ENCODE measurements at places on chromosomes 12 and 14.

DNA sequence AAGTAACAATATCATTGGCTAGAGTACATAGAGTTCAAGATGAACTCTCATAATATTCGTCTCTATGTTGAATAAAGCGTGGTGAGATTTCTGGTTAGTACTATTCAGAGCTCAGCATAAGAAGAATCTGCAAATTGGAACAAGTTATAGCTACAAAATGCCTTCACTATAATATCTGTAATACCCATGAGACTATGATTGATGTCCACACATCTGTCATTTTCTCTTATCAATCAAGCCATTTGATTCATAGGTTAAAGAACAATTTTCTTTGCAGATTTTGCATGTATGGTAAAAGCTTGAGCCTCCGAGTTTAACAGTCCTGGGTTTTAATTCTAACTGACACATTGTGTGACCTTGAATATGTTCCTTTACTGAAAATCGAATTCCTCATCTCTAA is 1.4 kb downstream of the SOCS4 start:
- DNase-seq, result no peak

DNA sequence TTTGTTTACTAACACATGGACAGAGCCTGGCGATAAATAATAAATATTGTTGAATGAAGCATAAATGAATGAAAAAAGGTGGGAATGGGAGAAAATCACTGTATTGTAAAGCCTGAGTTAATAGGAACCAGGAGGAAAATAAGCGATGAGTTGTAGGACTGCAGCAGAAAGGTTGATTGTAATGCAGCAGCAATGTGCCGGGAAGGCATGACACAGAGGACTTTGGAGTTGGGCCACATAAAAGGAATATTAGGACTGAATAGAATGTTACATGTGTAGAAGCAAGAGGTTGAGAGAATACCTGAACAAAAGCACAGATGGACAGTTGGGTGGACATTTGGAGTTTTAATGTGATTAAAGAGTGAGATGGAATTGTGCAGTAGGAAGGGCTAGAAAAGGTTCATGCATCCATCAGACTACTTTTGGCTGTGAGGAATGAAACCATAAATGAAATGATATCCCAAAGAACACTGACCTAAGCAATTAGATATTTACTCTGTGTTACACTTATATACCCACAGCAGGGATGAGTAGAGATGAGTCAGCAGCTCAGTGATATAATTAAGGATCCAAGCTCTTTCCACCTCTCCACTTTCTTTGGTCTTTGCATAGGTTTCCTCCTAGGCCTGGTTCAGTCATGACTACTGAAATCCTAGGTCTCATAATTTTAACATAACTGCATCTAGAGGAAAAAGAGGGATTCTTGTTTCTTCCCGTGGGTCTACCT is 55.4 kb downstream of the CCER1 start:
- no peak for DNase-seq

DNA sequence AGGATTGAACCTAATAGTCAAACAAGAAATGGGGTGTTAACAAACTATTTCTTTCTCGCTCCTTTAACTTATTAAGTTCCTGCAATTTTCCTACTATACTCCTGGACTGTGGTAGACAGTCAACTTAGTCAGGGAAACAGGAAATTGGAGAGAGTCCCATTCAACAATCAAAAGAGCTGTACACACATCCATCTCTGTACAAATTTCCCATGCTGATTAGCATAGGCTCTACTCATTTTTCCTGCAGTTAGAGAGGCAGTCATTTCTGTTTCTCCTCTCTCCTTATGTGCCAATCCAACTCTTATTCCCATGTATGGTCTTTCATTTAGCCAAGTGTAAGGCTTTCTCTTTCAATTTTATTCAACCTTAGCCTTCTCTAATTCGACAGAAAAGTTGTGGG is 1168.5 kb upstream of the FLRT2 start:
- DNase-seq, result no peak

- DNase-seq, result no peak
Measured at GRCh38 chr14:22900081-22900799, 17.2 kb downstream of the REM2 start.

GRCh38 chr14:23353433-23353780 is 720 bp upstream of the SLC22A17 start:
- no peak for DNase-seq

DNA sequence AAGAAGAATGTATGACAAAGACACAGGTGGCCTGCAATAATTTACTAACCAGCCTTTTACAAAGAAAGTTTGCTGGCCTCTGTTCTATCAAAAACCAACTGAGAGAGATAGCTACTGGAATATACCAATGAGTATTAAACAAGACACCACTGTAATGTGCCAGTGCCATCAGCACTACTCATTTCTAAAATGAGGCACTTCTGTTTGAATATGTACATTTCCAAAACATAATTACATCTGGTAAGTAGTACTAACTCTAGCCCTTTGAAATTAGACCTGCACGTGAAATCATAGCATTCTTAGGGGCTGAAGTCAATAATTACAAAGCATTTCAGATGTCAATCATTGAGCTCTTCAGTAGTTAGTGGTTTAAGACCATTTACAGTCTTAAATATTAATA is 6.9 kb upstream of the SYCP3 start:
- no peak for DNase-seq

DNA sequence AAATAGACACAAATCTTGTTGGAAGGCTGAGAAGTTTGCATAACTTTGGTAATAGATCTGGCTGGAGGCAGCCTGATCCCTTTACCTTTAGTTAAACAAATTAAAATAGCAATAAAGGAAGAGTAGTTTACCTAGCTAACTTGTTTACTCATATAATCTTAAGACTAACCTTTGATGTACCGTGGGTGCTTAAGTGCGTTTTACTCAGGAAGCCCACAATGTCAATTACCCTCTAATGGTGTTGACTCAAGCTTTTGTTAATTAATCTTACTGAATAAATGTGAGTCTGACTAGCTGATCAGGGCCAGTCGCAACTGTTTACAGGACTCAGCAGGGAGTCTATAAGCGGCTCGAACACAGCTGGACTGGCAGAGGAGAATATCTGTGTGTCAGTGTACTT is 51.5 kb downstream of the FAR2 start:
- no peak for DNase-seq

DNA sequence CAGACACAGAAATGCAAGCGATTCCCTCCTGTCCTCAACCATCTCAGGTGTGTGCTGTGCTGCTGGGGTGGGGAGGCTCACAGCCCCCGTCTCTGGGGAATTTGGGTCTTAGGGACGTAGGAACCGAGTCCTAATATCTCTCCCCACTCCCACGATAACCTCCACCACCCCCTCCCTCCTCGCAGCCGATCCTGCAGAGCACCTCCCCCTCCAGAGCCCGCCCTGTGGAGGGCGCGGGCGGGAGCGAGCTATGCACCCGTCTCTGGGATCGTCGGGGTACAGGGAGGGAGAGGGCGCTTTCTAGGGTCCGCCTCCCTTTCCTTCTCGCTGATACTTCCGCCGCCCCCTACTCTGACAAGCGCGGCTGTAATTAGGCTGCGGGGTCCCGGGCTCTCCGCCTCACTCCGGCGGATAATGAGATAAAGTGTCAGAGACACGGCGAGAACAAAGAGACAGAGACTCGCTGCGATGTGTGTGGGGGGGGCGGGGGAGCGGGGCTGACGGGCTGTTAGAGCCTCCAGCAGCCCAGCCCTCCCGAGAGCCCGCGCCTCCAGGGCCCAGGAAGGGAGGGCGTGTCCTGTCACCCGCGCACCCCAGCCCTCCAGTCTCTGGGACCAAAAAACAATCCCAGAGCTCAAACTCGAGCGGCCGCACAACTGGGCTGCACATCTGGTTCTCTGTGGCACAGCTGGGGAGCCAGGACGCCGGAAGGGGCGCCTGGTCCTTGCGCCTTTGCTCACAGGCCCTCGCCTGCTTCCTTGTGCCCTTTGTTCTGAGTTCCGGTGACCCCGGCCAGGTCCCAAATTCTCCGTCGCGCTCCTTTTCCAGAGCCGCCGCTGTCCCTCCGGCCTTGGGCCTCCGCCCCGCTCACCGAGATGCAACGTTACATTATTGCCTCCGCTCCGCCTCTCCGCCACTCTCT is 8.7 kb downstream of the SHMT2 start:
- DNase-seq, result no peak

DNA sequence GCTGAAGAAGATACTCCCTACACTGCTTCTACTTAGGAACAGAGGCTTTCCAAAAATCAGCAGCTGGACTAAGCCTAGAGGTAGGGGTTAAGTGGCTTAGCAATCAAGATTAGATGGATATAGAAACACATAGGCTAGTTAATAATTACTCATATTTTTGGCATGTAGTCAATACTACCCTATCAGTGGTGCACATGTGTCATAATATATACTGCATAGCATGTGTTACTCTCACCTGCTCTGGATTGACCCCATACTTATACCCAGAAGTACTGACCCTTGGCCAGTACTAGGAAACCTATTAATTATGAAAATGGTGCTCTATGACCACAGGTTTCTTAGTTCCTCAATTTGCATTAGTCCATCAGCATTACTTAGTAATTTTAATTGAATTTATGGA is 528.4 kb upstream of the LMO3 start:
- DNase-seq, result no peak

DNA sequence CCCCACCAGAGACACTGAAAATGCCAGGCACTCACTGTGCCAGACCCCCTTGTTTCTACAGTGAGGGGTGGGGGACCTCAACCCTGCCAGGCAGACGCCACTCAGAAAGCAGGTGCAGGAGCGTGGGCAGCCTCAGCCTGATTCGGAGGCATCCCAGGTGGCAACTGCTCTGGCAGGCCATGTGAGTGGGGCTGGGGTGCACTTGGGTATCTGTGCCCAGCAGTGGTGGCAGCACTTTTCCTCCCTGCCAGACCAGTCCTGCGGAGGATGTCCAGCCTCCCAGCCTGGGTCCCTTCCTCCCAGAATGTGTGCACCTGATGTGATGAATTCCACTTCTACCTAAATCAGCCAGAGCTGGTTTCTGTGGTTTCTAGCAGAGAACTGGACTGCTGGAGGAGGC is 13.4 kb upstream of the TTC7B start:
- no peak for DNase-seq

- DNase-seq, result no peak
Measured at GRCh38 chr14:53533384-53533970, 380.4 kb upstream of the DDHD1 start.

GRCh38 chr14:56648508-56649301 is 69.1 kb downstream of the TMEM260 start:
- DNase-seq, result no peak

GRCh38 chr12:7557227-7557626 is 53.6 kb upstream of the CD163 start:
- DNase-seq, result no peak

GRCh38 chr14:88026890-88027289 is 22.0 kb downstream of the GPR65 start:
- no peak for DNase-seq

- DNase-seq, result no peak
Measured at GRCh38 chr14:33880330-33880729, 70.5 kb downstream of the EGLN3 start.

DNA sequence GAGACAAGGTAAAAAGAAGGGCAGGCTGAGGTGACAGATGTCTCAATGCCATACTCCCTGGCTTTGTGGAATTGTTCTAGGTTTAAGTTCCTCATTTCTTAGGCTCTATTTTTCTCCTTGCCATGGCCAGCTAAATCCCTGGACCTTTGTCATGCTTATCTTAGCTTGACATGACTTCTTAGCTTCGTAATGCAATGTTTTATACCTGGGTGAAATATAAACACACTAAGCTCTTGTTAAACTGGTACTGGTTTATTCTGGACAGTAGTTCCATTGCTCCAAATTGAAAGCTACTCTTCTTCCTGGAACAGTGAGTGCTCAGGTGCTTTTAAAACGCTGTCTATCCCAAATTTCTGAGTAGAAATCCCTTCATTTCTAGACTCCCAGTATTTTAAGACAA is 17.4 kb upstream of the ARHGAP5 start:
- no peak for DNase-seq

DNA sequence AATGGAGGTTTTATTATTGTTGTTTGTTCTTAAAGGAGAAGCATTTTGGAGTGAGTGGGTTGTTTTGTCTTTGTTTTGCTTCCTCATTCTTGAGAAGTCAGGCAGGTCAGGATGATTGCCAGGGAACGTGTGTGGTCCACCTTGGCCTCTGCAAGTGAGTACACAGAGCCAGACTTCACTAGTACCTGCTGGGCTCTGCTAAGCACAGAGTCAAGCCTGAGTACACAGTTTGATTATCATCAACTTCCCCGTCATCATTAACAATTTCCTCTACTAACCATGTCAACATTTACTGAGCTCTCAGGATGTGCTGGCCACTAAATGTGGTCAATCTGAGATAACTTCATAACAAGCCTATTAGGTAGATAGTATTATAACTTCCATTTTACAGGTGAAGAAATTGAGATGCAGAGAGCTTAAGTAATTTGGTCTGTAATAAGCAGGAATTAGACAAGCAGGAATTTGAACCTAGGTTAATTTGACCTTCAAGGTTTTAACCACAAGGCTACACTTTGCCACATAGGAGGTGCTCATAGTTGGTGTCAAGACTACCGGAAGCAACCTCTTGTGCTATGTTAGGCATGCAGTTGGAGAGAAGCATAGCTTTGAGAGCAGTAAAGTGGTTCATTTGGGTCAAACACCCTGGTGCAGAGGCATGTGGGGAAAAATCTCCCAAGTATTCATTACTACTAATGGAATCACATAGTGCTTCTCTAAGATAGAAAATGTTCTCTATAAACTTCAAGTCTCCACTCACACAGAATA is 178.3 kb downstream of the NUAK1 start:
- no peak for DNase-seq

GRCh38 chr12:100733817-100734593 is 60.6 kb upstream of the ANO4 start:
- DNase-seq, result no peak

- DNase-seq, result no peak
Measured at GRCh38 chr14:104297721-104298401, 159.5 kb downstream of the KIF26A start.

DNA sequence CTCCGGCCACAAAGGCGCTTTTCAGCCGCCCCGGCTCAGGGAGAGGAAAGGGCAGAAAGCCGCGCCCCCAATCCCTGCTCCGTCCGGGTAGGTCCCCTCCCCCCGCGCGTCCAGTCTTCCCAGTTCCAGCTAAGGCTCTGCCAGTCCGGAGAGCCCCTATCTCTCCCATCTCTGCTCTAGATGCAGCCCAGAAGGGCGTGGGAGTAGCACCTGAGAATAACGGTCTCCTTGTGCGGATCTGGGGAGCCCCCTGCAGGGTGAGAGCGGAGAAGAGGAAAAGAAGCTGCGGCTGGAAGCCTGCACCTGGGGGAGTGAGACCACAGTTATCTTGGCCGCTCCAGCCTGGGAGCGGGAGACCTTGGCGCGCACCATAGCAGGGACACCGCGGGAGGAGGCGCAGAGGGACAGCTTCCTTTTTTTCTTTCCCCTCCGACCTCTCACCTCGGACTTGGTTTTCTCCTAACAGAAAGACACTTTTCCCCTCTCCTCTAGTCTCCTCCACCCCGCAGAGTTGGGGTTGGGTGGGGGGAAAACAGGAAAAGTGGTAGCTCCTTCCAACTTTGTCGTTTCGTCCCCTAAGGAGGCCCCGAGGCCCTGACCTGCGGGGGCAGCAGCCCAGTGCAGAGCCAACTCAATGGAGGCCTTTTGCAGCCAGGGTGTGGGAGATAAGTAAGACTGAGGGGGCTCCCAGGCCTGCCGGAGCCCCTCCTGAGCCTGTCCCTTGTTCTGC is 2.4 kb downstream of the DHH start:
- DNase-seq, result no peak

All from osteocyte (in vitro differentiated cells).